Right ventricle myocardium inferior (tissue), 1 donor: ENCODE measurements at places on chromosomes 1 and 21. TPM values are rescaled to one million over a fixed set of nuclear protein-coding genes. Genes with fewer than 3 reads are reported as not detected.
A peak's percentile ranks its signal among the peaks of the same experiment; 100 is the strongest.

DNA sequence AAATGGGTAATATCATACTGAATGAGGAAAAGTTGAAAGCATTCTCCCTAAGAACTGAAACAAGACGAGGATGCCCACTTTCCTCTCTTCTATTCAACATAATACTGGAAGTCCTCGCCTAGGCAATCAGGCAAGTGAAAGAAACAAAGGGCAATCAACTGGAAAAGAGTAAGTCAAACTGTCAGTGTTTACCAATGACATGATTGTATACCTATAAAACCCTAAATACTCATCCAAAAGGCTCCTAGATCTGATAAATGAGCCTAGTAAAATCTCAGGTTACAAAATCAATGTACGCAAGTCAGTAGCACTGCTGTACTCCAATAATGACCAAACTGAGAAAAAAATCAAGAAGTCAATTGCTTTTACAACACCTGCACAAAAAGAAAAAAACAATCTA, 575.8 kb upstream of the PRMT6 start:
- DNase-seq = no peak

- no peak for DNase-seq
Observed at GRCh38 chr1:19028110-19028509, 71.6 kb upstream of the IFFO2 start.

Gene TLR5
- total RNA-seq = 3.1 TPM

DNA sequence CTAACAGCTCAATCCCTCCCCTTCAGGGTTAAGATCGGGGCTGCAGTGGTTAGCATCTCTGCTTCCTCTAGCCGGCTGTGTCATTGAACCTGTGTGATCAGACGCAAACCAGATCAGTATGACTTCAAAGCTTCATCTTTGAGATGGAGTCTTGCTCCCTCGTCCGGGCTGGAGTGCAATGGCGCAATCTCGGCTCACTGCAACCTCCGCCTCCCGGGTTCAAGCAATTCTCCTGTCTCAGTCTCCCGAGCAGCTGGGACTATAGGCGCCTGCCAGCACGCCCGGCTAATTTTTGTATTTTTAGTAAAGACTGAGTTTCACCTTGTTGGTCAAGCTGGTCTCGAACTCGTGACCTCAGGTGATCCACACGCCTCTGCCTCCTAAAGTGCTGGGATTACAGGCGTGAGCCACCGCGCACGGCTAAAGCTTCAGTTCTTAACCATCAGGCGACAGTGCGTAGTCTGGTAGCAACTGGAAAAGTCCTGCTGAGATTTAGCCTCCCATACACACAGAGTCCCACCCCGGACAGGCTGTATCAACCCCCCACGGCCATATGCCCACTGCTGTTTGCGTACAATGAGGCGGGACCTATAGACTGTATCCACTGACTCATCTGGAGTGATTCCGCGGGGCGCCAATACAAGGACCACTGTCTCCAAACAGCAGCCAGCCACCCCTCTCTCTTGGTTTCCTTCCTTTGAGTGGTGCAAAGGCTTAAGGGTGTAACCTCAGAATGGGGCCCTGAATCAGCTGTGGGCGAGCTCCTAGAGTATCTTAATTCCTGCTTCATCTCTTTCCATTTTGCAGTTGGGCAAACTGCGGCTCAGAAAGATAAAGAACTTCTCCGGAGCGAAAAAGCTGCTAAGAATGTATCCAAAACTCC, 23.3 kb downstream of the CELA3A start:
- peak; percentile 79 for DNase-seq

DNA sequence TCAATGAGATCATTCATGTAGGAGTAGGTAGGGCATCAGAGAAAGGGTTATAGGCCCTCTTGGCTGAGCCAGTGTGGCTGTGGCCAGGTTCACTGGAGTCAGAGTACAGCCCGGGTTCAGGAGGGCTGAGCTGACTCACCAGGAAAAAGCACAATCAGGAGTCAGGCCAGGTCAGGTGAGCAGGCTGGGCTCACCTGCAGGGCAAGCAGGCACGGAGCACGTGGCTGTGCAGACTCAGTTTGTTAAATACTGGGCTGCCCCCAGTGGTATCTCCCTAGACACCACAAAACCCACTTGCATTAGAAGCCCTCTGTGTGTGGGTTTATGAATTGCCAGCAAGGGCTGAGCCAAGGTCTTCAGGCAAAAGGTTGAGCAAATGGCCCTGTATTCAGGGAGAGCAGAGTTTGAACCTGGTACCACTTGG, 122.1 kb upstream of the SERBP1 start:
- no peak for DNase-seq

DNA sequence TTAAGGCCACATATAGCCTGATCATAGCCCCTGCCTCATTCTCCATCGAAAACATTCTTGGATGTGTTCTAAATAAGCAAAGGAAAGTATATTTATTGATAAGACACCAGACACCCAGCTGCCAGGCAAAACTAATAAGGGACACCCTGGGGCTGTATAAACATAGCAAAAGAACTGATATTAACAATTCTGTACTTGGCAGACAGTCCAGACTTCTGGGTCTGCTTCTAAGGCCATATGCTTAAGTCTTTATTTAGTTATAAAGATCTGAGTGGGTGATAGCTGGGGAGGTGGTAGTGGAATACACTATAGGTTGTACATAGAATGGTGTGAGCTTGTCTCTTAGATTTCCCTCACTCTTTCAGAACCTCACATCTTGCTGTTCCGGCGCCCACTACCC, 3.9 kb downstream of the CKS1B start:
- no peak for DNase-seq

DNA sequence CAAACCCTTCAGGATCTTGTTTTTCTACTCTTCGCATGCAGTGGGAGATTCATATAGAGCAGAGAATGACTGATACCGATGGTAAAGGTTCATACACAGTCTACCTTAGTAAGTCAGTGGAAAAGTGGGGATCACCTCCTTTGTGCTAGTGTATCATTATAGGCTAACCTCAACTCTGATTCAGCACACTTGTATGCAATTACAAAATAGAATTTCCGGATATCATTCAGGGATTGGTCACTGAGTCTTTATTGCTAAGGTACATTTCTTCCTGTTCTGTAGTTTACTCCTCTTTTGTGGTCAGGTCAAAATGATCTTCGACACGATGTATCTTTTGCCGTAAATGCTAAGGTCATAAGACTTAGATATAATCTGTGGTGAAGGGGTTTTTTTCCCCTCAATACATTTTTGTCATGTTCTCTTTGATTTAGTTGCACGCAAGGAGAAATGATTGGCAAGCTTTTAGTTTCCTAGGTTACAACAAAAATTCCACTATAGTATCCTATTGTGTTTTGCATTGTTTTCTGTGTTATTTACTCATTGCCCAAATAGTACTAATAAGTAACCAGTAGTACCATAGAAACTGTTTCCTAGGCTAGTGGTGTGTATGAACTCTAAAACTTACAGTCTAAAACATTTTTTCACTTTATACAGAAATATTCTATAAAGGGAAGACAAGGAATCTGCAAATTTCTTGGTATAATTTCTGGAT, 35.7 kb upstream of the PLA2G4A start:
- no peak for DNase-seq

GRCh38 chr1:179510038-179510437, 65.7 kb downstream of the NPHS2 start:
- no peak for DNase-seq

Gene DNTTIP2
- 34.8 TPM for total RNA-seq

- no peak for DNase-seq
Observed at GRCh38 chr1:41242342-41243078, 404 bp upstream of the SCMH1 start.

DNA sequence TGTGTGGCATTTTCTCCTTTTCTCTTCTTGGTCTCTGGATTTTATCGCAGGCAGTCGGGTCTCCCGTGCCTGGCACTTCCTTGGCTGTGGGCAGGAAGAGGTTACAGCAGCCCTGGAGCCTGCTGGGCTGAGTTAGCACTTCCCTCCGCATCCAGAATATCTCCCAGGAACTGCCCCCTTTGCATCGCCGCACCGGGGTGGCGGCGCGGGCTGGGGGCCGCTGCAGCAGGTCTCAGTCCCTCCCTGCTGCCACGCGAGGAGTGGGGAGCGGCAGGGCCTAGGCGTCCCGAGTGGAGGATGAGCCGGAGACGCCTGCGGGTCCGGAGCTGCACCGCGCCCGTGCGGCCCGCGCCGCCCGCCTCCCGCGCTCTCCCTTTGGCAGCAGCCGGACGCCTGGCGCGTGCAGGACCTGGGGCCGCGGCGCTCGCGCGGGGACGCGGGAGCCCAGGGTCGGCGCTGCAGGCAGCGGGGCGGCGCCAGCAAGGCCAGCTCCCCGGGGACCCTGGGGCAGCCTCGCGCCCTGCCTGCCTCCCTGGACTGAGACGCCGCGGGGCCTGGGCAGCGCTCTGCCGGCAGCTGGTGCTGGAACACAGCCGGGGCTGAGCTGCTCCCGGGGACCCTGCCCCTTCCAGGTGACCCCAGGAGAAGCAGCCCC, 192.8 kb downstream of the PRDM2 start:
- DNase-seq = no peak

Gene ROR1
- 8.4 TPM for total RNA-seq

DNA sequence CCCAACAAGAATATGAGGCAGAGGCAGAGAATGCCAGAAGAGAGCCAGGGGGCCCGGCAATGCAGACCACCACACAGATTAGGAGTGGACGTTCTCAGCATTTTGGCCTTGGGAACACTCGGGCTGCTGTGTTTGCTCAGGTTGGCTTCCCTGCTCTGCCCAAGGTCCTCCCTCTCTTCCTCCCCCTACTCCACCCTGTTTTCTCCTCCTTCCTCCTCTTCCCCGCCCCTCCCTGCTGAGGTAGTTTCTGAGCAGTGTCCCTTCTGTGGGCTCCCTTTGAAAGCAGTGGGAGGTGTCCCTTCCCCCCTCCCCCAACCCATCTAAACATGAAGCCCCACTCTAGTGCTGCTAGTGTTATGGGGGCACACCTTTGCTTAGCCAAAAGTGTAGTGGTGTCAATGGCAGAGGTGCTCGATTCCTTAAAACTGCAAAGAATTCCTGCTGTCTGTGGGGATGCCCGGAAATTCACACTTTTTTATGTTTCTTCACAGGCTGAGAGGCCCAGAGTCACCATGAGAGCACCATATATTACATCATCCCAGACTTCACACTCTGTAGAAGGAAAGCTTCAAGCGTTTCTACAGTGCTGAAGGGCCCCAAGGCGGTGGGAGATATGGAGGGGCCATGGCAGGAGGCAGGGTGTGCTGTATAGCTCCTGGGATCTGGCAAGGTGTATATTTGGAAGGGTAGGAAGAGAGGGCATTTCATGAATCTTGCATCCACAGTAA, at the start of gene HHIPL2:
TSS of gene HHIPL2 (minus strand) at position 161 of the 728 bp plus-strand sequence. CDS start at position 101, 60 bp downstream.
- DNase-seq = no peak

DNA sequence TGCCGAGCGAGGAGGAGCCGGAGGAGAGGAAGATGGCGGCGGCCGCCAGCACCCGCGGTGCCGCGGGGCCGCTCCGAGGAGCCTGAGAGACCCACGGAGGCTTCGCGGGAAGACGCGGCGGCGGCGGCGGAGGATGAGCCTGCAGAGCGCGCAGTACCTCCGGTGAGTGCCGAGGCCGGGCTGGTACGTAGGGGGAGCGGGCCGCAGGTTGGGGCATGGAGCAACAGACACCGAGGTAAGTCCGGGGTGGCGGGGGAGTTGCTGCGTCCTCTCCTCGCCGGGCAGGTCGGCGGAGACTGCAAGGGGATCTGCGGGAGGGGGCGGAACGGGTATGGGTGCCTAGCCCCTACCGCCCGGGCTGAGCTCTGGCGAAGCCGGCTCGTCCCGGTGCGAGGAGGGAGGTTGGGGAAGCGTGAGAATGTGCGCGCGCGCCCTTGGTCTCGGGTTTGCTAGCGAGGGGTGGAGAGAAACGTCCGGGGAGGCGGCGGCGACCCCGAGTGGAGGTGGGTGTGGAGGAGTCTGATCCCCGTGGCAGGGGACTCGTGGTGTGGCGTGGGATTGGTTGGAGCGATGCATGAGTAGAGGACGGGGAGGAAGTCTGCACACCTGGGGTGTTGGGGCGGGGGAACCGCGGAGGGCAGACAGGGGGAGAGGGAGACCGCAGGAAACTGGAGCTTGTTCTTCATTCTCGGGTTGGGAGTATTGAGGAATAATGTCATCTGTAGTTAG, at the start of gene SMG7:
TSS of gene SMG7 (plus strand) at position 12 of the 729 bp plus-strand sequence. CDS start at position 134, 122 bp downstream.
- peak; percentile 84 for DNase-seq

Gene ZNF436
- total RNA-seq = 13.4 TPM

DNA sequence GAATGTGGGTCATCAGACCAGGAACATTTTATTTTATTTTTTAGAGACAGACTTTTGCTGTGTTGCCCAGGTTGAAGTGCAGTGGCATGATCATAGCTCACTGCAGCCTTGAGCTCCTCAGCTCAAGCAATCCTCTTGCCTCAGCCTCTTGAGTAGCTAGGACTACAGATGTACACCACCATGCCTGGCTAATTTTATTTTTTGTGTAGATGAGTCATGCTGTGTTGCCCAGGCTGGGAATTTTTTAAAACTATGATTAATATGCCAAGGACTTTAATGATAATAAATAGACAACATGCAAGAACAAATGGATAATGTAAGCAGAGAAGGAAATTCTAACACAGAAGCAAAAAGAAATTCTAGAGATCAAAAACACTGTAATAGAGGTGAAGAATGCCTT, 142.4 kb downstream of the AK5 start:
- no peak for DNase-seq

DNA sequence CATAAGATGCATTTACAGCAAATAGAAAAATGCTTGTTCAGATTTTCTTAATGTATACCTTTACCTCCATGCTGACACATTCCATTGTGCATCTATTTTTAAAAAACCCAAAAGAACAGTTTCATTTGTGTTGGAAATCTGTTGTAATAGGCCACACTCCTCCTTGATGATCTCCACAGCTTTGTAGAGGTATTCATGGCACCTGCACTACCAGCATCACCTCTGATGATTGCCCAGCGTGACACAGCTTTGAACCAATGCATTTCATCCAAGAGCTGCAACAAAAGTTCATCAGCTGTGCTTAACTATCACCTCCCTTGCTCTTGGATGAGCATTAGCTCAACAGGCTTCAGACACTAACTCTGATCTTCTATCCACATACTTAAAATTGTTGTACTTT, 8.2 kb downstream of the DYNLT5 start:
- no peak for DNase-seq

GRCh38 chr1:156559086-156559796, 13.1 kb downstream of the IQGAP3 start:
- no peak for DNase-seq

Gene PRR9
- total RNA-seq = not detected

DNA sequence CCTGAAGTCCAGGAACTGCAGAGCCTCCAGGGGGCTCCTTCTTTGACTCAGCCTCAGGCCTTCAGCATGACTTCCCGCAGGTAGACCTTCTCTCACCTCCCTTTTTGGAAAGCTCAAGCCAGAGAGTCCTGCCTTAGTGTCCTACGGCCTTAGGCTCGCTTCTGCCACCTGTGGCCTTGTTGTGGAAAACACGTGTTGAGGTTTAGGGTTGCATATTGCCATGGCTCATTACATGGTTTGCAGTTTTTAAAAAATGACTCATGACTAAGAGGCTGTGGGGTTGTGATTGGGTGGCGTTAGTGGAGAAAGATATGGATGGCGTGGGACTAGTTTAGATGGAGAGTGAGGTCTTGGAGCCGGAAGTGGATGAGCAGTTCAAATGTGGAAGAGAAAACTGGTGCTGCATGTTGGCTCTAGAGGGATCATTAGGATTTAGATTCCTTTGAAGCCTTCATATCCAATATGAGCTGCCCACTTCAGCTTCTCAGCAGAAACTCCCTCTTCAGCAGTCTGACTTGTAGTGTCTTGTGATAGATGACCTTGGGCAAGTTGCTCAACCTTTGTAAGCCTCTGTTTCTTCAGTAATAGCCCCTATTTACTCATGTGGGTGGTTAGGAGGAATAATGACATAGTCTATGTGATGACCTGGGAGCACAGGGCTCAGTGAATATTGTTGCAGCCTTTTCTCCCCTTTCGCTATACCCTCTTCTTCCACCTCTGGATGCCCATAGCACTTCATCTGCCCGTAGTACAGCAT, 6.5 kb upstream of the FGGY start:
- peak; percentile 69 for DNase-seq
